Activated CD4-positive, alpha-beta T cell treated with anti-CD3 and anti-CD28 coated beads for 48 hours (primary cell): ENCODE measurements at places on chromosomes 12 and 14.

DNA sequence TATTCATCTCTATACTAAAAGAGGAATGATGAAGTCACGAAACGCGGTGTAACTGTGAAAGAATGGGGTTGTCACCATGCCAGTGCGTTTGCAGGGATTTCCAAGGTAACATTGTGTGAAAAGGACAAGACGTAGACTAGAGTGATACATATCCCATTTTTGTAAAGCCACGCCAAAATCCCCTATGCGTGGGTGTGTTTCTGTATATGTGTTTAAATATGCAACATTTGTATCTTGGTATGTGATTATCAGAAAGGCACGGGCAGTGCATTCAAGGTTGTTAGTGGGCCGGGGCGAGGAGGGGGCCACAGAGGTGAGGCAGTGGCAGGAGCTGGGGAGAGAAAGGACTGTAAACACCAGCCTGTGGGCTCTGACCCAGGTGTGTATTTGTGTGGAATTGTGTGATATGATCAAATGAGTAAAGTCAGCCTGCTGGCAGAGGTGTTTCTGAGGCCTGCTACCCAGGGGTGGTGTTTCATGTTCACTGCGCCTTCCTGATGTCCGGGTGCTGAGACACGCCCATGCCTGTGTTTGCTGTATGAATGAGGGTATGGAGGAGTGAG, 137.8 kb downstream of the ADGRD1 start:
- DNase-seq, result peak; percentile 60

- peak; percentile 36 for DNase-seq
Measured at GRCh38 chr12:132085291-132085635, 58.9 kb downstream of the DDX51 start.

- no peak for DNase-seq
Measured at GRCh38 chr12:70555081-70555480, 82.1 kb downstream of the PTPRB start.

DNA sequence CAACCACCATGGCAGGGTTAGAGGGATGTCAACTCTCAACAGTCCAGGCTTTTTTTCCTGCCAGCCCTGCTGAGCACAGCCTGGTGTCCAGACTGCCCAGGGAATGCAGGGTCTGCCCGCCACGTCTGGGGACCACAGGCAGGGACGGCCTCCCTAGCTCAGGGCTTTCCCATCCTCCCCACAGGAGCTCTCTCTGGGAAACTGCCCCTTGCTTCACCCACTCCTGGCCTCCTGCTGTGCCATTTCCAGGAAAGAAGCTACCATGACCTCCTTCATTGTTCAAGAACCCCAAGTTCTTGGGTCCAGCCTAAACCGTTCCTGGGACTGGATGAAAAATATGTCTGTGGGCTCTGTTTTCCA, 4.8 kb downstream of the SCNN1A start:
- DNase-seq, result no peak

DNA sequence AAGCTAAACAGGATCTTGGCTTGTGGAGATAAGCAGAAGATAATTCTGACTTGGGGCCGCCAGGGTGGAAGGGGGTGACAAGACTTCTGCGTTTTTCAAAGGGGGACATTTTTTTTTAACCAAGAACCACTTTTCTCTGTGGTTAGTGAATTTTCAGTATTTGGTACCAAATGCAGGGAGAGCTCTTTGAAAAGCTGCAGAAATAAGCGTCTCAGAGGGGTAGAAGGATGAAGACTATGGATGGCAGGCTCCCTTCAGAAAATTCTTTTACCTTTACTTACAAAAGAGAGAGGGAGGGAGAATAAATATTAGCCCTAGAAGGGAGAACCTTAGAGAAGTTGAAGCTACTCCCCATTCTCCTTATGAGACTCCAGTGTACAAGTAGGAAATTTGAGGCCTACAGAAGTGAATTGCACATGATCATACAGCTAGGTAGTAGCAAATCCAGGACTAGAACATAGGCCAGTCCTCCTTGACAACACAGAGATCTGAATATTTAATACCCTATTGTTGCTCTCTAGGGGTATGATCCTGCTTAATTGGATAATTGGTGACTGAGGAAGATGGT, 840 bp downstream of the MRPL52 start:
- no peak for DNase-seq

DNA sequence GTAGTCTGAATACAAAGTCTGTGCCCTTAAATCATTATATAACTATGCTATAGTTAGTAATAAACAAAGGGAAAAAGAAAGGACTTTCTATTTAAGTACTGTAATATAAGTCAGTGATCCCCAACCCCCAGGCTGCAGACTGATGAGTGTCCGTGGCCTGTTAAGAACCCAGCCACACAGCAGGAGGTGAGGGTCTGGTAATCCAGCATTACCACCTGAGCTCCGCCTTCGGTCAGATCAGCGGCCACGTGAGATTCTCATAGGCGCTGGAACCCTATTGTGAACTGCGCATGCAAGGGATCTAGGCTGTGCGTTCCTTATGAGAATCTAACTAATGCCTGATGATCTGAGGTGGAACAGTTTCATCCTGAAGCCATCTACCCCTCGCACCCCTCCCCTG, 15.7 kb downstream of the NFYB start:
- DNase-seq, result no peak

DNA sequence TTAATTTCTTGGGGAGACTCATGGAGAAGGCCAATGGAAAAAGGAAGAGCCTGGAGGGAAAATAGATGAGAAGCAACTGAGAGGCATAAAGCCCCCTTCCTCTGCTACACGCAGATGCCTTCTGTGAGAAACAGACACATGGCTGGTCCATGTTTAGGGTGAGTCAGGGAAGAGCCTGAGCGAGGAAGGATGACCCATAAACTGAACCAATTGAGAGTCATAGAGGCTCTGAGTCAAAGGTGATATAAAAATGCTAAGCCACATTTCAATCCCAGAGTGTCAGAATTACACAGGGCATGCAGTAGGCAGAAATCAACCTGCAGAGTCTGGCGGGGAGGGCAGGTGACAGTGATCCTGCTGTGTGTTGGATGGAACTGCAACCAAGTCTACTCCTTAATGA, 30.1 kb upstream of the NEDD1 start:
- no peak for DNase-seq

- no peak for DNase-seq
Measured at GRCh38 chr12:89370421-89370831, 18.1 kb upstream of the DUSP6 start.

DNA sequence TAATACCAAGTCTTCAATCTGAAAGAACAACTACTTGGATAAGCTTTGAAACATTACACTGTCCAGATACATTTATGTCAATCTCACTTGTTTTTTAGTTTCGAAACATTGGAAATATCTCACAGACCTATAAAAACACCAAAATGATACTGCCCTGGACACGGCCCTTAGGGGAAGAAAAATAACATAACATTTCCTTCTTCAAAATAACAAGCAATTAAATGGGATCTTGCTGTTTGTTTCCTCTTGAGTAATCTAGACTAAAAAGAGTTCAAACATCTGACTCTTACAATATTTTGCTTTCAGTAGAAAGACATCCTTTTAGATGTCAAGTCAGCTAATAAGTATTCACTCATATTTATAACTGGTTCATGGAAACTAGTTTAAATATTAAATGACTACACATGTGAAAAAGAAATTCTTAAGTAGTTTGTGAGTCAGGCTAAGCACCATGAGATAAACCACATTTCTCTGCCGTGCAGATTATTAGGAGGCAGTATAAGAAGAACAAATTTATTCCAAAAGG, 87.5 kb downstream of the EPS8 start:
- DNase-seq, result no peak

DNA sequence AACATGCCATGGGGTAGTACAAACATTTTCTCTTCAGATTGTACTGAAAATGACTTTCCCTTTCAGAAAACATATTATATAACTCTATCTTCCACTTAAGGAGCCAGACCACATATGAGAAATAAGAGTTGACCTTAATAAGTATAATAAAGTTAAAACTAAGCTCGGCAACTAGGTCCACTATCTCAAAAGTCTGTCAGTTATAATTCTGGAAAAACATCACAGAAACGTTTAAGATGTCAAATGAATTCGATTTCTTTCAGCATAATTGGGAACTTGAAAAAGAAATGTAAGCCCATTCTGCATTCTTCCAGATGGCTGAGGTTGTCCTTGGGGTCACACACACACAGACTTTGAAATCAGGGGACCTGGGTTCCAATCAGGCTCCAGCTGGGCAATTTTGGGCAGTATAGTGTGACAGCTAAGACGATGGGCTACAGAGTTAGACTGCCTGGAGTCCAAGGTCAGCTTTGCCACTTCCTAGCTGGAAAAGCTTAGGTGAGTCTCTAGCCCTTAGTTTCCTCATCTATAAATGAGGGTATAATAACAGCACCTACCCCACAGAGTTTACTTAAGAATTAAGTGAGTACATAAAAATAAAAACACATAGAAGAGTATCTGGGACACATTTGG, 75.6 kb downstream of the PPP2R5E start:
- no peak for DNase-seq

DNA sequence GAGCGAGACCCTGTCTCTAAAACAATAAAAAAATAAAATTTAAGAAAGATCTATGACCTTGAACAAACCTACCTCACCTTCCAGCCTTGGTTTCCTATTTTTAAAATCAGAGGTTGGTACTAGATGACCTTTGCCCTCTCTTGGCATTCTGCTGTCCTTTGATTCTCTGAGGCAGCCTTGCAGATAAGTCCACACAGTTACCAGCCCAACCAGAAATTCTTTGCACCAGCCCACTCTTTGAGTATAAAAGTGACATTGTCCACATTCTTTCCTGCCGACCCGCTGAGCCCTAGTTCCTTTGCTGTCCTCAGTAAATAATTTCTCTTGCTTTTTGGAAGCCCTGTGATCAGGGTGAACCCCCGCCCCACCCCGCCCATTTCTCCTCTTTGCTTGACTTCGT, 150.4 kb downstream of the PHETA1 start:
- no peak for DNase-seq

- DNase-seq, result no peak
Measured at GRCh38 chr12:81005606-81006005, 67.9 kb upstream of the LIN7A start.

- DNase-seq, result no peak
Measured at GRCh38 chr12:129202109-129202814, 349.0 kb downstream of the GLT1D1 start.

- DNase-seq, result no peak
Measured at GRCh38 chr14:85865701-85866100, 335.8 kb downstream of the FLRT2 start.

DNA sequence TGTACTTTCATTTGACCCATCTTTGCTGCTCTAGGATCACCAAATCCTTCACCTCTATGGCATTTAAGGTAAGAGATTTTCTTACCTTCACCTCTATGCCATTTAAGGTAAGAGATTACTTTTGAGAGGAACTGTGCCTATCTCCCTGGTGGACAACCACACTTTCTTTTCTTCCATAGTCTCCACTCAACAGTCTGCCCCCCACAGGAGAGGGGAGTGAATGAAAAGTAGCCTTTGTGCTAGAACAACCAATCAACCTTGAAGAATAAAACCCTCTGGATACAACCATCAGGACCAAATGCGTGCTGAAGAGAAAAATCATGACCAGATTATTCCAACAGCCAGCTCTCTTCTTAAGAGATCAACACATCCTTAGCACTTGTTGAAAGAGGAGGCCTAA, 258.6 kb upstream of the TMPO start:
- DNase-seq, result no peak
